CD4-positive, alpha-beta T cell treated with Interleukin-4 for 1 hour (primary cell): ENCODE measurements at places on chromosomes 11 and 22.

DNA sequence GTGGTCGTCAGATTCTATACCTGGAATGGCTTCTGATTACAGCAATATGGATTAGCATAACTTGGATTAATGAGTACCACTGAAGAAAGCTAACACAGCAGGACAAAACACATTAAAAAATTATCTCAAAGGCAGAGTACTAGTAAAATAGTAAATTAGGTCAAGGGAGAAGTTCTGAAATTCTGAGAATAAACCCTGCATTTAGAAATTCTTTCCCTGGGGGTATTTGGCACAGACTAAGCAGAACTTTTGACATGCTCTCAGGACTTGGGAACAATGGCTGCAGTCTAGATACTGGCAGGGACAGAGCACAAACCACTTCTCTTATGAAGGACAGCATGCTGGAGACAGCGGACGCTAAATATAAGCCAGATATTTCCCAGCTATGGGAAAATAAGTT is 85.6 kb upstream of the GRIA4 start:
- DNase-seq: no peak

- no peak for DNase-seq
Observed at GRCh38 chr11:27592098-27592780, 85.7 kb upstream of the LIN7C start.

- no peak for DNase-seq
Observed at GRCh38 chr11:91624021-91624420, 600.6 kb upstream of the FAT3 start.

- DNase-seq: no peak
Observed at GRCh38 chr11:92107331-92107730, 117.3 kb upstream of the FAT3 start.

- DNase-seq: no peak
Observed at GRCh38 chr11:130272336-130272735, 42.4 kb downstream of the ZBTB44 start.

DNA sequence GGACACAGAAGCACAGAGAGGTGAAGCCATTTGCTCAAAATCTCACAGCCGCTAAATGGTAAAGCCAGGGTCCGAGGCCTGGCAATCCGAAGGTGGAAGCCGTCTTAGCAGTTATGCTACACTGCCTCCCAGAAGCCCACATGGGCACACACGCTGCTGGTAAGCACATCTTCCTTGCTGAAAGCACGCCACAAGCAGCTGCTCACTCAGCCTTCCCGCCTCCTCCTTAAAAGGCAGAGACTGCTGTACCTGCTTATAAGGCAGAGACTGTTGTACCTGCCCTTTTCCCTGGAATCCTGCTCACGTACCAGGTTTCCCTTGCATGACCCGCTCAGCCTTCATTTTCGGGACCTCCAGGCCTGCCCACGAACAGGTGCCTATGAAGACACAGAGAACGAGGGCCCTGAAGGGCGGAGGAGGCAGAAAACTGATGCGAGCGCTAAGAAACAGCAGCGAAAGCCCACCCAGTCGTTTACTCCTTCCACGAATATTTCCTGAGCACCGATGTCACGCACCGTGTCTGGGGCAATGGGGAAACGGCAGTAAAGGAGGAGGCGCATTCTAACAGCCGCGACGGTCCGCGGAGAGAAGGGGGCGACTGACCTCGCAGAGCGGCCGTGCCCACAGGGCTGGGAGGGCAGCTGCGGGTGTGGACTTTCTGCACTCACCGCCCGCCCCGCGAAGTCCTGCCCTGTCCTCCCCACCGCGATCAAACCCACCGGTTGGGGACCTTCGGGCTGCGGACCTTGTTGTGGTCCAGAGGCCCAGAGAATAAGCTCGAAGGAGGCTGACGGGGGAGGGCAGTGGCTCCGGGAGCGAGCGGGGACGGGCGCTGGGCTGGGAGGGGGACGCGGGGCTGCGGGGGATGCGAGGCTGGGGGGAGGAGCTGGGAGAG is 13.0 kb downstream of the SPATA19 start:
- DNase-seq: no peak

DNA sequence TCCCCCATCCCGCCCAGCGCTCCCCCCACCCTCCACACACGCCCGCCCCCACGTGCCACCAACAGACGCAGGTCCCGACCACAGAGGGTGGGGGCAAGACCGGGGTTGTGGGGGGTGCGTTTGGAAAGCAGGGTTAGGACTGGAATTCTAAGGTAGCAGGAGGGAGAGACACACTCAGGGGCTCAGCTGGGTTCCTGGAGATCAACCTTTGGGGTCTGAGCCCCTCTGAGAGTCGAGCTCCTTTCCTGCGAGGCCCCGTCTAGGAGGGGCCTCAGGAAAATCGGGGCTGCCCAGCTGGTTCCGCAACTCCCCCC is 429 bp downstream of the PGGHG start:
- DNase-seq: peak; percentile 33

DNA sequence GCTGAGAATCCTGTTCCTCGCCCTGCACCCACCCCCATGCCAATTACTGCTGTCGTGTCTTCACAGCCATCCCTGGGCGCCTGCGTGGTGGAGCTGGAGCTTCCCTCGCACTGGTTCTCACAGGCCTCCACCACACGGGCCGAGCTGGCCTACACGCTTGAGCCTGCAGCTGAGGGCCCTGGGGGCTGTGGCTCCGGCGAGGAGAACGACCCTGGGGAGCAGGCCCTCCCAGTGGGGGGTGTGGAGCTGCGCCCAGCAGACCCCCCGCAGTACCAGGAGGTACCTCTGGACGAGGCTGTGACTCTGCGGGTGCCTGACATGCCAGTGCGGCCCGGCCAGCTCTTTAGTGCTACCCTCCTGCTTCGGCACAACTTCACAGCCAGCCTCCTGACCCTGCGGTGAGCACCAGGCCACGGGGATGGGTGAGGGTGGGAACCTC is 4.3 kb downstream of the TMEM132A start:
- no peak for DNase-seq

DNA sequence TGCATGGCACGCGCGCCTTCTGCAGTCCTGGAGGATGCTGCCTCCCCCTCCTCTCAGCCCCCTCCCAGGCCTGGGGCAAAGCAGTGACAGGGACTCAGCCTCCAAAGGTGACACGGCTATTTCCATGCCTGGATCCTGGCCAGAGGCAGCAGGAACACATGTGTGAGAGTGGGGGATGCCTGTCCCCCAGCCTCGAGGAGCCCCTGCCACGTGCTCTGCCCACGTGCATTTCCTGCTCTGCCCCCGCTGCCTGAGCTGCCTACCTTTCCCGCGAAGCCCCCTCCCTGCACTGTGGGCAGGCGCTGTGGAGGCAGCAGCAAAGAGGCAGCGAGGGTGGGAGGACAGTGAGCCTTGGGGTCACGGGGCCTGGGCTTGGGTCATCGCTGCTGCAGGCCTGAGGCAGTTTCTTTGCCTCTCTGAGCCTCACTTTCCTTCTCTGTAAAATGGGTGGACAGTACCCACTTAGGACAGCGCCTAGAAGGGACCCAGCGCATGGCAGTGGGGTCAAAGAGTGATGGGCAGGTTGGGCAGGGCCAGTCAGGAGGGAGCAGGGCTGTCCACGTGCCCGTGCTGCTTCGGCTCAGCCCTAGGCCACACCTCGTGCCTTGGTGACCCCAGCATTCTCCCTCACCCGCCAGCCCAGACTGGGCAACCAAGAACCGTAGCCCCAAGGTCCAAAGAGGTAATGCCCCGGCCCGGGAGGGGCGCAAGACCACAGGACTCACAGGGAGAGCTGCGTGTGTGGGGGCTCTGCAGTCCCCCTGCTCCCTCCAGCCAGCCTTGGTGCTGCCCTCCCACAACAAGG is 48.6 kb downstream of the FLRT1 start:
- no peak for DNase-seq

DNA sequence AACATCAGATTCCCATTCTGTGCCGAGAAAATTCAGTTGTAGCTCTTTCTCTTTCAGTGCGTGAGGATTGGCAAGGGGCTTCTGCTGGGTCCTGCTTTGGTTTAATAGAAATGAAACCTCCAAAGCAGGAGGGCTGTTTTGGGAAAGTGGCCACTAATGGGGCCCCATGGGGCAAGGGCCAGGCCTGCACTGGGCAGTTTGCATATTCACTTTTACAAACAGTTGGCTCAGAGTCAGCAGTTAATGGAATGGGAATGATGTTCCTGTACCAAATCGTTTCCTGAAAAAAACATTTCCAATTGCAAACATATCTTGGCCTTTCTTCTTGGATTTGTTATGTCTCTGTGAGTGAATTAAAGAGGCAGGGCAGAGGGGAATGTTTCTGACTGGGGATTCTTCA is 92.1 kb downstream of the PARVA start:
- no peak for DNase-seq

- DNase-seq: no peak
Observed at GRCh38 chr11:89660234-89660633, 49.9 kb upstream of the TRIM77 start.

GRCh38 chr11:35111161-35112055 is 27.6 kb upstream of the CD44 start:
- DNase-seq: no peak

GRCh38 chr22:48631288-48631863 is 1196.3 kb downstream of the BRD1 start:
- DNase-seq: no peak

- DNase-seq: no peak
Observed at GRCh38 chr11:73359930-73360742, 16.1 kb upstream of the RELT start.

DNA sequence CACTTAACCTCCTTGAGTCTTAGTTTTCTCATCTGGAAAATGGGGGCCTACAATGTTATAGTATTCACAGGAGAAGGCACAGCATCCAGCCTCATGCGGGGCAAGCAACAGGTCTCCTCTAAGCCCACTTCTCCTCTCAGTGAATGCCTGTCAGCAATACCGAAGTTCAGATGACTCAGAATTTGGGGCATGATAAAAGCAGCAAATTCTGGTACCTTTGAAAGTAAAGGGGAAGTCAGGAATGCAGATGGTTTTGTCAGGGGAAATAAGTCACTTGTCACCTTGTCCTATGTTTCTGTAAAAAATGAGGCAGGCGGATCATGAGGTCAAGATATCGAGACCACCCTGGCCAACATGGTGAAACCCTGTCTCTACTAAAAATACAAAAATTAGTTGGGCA is 350.2 kb downstream of the LARGE1 start:
- no peak for DNase-seq

DNA sequence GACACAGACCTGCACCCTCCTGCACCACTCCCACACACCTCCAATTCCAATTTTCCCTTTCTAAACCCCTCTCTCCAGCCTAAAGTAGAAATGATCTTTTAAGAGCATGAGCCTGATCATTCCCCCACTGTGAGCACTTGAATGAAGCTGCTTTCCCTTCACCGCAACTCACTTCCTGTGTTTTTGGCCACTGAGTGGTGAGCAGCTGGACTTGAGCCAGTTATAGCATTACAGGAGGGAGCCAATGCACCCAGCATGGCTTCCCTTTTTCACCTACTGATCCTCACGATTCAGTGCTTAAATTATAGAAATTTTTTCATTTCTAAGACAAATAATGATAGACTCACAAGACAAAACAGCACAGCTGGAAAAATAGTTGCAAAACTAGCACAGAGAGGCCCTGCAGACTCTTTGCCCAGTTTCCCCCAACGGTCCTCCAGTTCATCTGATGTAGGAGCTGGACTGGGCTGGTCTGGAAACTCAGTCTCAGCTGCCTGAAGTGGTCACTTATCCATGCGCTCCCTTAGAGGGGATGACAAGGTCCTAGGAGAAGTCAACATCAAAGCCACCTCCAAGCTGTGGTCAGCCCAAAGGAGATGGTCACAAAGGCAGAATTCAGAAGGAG is 9.7 kb upstream of the APOL4 start:
- no peak for DNase-seq

DNA sequence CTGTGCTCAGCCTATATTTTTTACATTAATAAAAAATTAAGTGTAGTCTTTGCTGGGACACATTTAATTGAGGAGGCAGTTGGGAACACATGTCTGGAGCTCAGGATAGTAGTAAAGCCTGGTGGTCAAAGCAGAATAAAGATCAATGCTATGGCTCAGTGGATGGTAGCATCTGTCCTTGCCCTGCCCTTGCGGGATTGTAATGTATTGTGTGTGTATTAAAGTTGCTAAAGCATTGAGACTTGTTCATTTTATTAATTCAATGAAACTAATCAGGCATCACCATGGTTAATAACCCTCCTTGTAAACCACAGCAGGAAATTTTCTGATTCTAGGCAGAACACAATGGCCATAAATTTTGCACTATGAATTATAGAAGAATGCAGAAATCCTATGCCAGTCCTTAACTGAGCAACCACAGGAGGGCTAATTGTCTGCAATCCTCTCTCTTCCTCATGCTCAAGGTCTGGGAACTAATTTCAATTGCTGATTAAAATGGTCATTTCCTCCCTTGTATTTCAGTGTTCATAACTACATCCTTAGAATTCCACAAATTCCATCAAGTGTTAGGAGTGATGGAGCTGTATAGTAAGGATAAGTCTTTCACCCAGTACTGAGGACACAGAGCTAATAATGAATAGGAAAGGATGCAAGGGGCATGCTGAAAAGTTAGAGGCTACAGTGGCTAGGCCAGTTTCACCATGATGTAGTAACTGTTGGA is 403.2 kb upstream of the DDI1 start:
- no peak for DNase-seq

GRCh38 chr11:74739546-74740270 is 8.5 kb upstream of the CHRDL2 start:
- peak; percentile 45 for DNase-seq

DNA sequence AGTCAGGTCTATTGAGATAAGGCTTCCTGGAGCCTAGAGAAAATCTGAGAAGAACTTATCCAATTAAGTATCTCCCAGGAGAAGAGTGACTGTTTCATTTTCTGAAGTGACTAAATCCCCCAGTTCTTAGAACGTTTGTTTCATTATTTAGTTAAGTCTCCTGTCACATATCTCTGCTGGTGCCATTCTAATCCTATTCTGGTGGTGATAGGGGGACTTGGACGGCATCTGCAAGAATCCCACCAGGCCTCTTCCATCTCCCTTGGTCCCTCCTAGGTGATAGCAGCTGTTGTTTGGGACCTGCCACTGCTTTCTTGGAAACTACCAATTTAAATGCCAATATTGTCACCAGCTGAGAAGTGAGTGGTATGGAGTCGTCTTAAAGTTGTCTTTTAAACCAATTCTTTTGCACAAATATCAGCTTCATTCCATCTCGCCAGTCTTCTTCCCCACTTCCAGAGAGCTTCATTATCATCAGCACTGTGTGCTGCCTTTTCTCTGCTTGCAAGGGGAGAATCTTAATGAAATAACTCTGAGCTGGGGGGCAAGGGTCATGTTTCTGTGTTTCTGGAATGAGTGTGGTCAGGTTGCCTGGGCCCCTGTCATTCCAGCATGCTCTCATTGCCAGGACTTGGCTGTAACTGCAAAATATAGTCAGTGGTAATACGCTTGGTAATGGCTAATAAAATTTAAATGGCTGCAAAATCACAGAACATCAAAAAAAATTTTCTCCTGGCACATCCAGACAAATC is 104.8 kb downstream of the LDLRAD3 start:
- no peak for DNase-seq

DNA sequence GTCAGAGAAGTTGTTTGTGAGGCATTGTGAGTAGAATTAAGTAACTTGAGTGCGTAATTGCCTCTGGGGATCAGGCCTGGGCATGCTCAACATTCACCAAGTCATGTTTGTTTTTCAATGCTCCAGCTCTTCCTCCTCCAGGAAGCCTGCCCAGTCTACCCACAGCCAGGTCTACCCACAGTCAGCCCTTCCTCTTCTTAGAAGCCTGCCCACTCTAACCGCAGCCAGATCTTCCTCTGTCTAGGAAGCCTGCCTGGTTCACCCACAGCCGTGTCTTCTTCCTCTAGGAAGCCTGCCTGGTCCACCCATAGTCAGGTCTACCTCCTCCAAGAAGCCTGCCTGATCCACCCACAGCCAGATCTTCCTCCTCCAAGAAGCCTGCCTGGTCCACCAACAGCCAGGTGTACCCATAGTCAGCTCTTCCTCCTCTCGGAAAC is 25.0 kb downstream of the LRP5 start:
- no peak for DNase-seq
